T-cell (primary cell): ENCODE measurements at places on chromosomes 13 and 19.

GRCh38 chr13:53310786-53311185 lies 282.2 kb downstream of the OLFM4 start:
- DNase-seq, result no peak

GRCh38 chr19:55305491-55305890 lies 19.6 kb downstream of the TMEM150B start:
- DNase-seq, result peak; percentile 34

DNA sequence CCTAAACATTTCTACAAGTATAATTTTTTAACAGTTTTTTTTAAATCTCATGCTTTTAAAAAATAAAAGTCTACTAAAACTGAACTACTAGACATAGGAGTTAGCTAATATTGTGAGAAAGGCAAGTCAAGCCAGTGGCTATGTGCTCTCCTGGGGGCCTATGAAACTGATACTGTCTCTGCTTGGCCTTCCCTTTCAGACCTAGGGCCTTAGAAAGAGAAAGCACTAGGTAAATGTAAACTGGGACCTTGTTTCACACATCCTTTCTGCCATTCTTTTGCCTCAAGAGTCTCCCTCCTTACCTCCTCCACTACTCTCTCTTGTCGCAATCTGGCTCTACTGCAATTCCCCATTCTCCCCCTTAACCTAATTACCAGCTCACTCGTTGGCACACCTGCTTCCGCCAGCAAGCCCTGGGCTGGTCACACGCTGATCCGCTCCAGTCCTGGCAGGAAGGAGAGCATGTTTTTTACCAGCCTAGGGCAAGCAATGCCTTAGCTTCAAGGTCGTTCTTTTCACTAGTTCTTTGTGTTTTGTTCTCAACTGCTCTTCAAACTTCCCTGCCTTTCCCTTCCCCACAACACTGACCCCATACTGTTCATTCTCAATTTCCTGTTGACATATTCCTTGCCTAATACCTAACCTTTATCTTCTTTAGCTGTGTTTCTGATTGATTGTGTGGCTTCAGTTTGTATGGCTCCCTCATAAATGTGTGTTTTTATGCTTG lies 23.1 kb downstream of the TBC1D4 start:
- no peak for DNase-seq

DNA sequence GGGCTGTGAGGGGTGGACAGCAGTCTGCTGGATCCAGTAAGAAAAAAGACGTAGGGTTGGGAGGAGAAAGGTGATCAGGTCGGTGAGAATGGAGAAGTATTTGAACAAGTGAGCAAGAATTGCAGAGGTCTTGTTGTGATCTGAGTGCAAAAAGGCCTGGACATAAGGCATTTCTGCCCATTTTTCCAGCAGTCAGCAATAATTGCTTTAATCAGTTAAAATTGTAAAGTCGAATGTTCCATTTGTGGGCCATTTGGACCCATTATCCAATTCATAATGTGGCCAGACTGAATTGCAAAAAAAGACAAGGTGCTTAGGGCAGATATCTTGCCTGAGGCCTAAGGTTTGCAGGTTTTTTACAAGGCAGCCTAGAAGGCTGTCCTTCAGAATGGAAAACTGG lies 86.1 kb downstream of the ZNF737 start:
- DNase-seq, result no peak

- no peak for DNase-seq
These were observed 51.5 kb downstream of the SKA3 start for GRCh38 chr13:21124852-21125251.

- DNase-seq, result peak; percentile 8
These were observed 1.1 kb downstream of the NAXD start for GRCh38 chr13:110616103-110617101.

DNA sequence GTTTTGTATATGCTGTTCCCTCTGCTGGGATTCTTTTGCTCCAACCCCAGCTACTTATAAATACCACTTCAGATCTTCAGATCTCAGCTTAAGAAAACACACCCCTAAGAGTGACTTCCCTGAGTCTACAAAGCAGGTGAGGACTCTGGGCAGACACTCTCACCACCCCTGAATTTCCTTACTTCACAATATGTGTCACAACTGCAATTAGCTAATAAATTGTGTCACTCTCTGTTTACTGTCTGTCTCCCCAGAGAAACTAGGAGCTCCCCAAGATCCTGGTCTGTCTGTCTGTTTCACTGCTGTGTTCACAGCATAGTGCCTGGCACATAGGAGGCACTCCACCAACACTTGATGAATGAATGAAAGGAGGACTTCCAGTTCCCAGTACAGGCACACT lies 14.4 kb downstream of the CEBPA start:
- no peak for DNase-seq

GRCh38 chr19:29329460-29330134 lies 116.6 kb upstream of the UQCRFS1 start:
- no peak for DNase-seq

- DNase-seq, result peak; percentile 20
These were observed 63.4 kb downstream of the TEX29 start for GRCh38 chr13:111383591-111384440.

DNA sequence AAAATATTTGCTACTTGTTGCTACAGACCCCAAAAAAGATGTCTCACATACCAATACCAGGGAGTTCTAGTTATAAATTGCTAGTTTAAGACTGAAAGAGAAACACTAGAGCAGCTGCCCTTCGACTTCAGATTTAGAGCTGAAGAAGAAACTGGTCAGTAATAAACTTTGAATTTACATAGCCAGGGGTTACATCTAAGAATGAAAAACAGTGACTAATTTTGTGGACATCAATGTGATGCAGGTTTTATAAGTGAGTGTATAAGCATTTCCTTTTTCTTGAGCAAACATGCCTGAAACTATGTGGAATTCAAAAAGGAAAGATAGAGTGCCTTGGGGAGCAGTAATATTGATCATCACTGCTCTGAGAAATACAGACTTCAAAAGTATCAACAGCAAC lies 724.9 kb upstream of the MIR17HG start:
- no peak for DNase-seq

GRCh38 chr19:58538257-58539168 lies 5.4 kb upstream of the TRIM28 start:
- DNase-seq, result no peak

DNA sequence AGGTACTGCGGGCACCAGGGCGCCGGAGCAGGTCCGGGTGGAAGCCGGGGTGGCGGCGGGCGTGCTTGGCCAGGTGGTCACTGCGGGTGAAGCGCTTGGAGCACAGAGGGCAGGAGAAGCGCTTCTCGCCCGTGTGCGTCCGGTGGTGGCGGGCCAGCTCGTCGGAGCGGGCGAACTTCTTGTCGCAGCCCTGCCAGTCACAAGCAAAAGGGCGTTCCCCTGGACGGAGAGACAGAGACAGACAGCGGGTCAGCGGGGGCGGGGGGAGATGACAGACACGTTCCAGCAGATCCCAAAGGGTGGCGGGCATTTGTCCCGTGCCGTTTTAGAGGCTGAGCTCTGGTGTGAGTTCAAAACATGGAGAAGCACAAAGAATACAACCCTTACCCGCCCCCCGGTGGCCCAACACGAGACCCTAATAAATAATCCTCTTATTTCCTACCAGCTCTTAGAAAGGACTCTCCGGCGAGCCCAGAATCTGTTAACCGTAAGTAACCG lies 6.3 kb upstream of the REXO1 start:
- DNase-seq, result no peak

GRCh38 chr19:2087621-2088100 lies 8.5 kb downstream of the MOB3A start:
- no peak for DNase-seq

GRCh38 chr19:17475541-17476115 lies 5.3 kb downstream of the SLC27A1 start:
- no peak for DNase-seq

GRCh38 chr19:57675881-57676280 lies 5.9 kb upstream of the ZNF551 start:
- no peak for DNase-seq

DNA sequence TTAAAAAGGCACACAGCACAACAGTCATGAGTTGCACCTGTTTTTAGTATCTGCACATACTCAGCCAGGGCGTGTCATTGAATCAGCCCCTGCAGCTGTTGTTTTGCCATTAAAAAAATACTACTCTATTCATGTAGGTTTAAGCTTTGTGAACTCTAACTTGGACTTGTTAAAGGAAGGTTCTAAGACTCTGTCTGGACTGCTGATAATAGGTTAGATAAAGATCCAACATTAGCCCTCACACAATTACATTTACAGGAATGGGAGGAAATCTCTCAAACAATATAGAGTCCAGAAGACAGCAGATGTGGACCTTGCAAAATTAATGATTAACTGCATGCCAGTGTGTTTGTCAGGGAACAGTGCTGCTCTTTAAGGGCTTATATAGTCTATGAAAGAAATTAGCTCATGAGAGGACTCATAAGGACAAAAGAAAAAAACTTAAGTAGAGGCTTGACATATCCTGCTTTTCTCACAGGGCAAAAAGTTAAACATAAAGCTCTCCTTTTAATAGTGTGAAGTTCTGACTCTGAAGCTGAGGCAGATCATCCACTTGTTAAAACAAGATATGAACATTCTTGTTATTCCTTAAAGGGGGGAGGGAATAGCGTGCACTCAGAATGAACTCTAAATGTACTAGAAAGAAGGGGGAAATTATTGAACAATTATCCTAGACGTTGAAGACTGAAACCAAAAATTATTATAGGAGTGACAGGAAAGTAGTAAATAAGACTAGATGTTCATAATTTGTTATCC lies 243.6 kb downstream of the NDFIP2 start:
- DNase-seq, result no peak

- no peak for DNase-seq
These were observed 167.4 kb upstream of the STARD13 start for GRCh38 chr13:33452873-33453517.

- DNase-seq, result no peak
These were observed 364.2 kb downstream of the IRS2 start for GRCh38 chr13:109422161-109422560.

DNA sequence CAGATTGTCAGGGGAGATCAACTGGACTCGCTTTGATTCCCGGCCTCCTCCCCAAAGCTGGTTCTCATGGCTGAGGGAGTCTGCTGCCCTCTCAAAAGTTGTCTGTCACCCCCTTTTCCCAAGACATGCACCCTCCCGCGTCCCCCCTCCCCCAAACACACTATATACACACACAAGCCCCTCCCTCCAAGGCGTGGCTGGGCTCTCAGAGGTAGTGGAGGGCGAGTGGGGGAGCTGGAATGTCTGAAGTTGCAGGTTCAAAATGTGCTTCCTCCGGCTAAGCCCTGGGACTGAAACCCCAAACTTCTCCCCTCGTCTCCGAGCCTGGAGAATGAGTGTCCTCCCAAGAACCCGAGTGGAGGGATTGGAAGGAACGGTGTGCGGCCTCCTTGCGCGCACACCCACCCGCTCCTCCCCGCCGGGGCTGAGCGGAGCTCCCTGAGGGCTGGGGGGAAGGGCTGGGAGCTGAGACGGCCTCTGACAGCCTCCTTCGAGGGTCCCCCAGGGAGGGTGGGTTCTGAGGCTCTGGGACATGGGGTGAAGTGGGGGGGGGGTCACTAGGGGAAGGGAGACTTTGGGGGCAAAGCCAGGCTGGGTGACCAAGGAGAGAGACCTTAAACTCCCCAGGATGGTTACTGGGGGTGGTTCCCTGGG lies 9.9 kb upstream of the MEIS3 start:
- no peak for DNase-seq

DNA sequence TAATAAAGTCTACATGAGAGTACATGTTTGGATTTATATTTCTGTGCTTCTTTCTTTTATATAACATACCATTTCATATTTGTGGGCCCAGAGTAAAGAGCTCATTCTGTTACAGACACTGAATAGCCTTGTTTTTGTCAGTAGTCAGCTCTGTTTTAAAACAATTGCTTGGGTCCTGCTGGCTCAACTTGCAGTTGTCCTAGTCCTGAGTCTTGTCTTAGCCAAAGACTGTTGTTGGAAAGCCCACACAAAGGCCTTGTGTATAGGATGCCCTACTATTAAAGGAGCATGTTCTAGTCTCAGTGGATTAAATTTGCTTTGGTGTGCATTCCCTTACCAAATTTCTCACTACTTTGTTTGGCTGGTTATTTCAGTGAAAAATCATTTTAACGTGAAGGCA lies 3.8 kb upstream of the KCNRG start:
- no peak for DNase-seq

- no peak for DNase-seq
These were observed 9.4 kb downstream of the POLRMT start for GRCh38 chr19:623974-624373.

DNA sequence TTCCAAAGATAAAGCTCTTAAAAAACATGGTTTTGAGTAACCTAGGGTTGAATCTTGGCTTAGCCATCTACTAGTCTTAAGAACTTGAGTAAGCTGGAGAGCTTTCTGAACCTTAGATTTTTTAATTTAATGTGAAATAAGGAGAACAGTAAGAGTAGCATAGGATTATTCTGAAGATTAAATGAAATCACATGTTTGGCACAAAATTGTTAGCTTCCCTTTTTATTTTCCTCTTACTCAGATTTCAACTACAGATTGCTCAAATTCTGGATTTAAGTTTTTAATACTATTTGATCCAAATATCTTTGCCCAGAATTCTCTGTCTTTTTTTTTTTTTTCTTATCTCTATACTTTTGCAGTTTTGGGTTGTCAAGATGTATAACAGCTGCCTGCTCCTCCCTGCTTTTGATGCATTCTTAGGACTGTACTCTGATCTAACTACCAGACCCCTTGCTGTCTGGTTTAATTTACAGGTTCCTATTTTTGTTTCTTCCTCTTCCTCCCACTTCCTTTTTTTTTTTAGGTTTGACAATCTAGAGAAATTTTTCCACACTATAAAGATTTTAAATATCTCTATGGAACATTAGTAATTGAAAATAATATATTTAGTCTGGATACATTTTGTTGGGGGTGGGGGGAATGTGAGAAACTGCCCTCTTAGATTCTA lies 12.3 kb downstream of the POMP start:
- DNase-seq, result no peak

DNA sequence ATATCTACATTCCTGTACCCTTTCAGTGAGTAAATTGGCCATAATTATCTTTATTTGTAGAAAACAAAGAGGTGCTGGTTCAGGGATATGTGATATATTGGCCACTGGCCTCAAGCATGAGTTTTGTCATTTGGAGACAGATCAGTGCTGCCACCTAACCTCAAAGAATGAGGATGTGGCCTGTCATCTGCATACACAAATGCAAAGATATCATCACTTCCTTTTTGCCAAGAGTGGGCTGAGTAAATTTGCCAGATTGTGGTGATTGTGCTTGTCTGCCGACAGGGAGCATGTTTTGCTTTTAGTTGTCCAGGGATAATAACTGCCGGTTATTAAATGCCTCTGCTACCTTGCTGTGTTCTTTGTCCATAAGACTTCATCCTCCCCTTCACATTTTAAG lies 44.2 kb downstream of the WASF3 start:
- no peak for DNase-seq

DNA sequence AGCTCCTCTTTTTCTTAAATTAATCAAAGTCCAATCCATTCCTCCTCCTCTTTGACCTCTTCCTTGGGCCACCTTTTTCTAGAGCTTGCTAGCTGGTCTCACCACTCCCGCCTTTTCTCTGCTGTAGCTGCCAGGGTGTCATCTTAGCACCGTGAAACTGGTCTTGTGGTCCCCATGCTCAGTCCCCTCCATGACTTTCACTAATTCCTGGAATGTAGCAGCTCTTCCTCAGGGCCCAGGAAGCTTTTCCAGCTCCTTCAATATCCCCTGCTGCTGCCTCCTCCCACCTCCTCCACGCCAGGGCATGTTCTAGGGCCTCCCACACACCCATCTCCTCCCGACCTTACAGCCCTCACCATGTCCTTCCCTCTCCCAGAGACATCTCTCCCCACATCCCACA lies 222.2 kb downstream of the MYO16 start:
- DNase-seq, result no peak
